NCI-H1105 (cell line): ENCODE measurements at places on chromosomes 16 and 17.

DNA sequence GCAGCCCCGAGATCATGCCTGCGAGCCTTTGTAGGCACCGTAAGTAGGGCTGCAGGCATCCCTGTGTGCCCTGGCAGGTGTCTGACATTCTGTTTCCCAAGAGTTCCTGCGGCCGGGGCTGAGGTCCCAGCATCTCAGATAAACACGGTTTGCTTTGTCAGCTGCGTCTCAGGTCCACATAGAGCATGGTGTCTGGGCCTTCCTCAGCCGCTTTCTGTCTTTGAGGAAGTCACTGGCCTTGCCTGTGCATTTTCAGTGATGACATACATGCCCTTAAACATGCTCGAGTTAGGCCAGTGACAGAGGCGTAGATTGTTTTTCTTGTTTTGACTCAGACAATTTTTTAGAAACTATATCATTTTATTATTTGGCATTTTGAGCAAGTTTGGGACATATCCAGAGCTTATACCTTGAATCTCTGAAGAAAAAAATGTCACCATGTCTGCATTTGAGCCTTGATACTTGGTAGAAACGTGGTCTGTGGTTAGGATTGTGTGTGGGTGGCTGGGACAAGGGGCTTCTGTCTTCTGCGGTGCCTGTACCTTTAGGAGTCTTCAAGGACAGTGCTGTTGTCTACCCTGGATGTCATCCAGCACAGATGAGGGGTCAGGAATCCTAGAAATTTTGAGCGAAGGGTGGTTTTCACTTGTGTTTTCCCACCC, 105.8 kb downstream of the SNX29 start:
- DNase-seq, result no peak

DNA sequence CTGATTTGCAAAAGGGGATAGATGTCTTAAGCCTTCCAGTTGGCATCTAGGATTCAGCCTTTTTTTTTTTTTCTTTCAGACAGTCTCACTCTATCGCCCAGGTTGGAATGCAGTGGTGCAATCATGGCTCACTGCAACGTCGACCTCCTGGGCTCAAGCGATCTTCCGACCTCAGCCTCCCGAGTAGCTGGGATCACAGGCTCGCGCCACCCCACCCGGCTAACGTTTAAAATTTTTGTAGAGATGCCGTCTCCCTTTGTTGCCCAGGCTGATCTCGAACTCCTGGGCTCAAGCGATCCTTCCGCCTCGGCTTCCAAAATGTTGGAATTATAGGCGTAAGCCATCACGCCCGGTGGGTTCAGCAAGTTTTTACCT, 571 bp upstream of the CCP110 start:
- no peak for DNase-seq

DNA sequence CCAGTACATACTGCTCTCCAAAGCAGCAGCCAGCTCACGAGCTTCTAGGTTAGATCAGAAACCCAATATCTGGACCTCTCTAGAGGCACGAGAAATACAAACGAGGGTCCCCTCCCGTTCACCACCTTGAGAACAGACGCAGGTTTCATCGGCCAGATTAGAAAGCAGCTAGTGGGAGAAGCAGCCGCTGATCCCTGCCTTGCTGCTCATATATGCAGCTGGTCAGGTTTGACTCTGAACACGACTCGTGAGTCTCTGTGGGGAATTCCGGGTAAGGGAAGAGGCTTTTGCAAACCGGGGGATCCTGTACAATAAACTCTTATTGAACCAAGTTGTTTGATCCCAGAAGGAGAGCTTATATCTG, 1.6 kb downstream of the VAT1L start:
- no peak for DNase-seq

DNA sequence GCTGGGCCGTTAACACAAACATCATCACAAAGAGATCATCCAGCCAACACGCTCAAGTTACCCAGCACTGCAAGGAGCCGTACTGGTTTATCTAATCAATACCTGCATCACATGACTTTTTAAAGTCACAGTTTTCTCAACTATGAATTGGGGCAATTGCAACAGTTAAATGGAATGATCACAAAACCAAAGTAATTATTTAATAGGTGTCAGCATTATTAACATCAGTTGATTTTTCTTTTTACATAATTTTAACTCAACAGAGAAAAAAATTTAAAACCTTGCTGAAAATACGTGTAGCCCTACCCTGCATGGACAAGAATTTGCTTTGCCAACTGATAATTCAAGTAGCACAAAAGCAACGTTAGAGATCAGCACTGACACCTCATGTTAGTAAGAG, 95.7 kb upstream of the SOX9 start:
- DNase-seq, result no peak

DNA sequence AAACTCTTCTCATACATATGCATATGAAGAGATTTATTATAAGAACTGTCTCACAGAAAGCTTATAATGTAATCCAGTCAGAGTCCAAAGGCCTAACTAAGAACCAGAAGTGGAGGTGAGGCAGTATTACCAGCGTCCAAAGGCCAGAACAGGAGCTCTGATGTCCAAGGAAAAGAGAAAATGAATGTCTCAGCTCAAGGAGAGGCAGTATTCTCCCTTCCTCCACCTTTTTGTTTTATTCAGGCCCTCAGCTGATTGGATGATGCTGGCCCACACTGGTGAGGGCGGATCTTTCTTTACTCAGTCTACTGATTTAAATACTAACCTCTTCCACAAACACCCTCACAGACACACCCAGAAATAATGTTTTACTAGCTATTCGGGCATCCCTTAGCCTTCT, 43.4 kb downstream of the FBXL20 start:
- no peak for DNase-seq

GRCh38 chr16:4110680-4111079, 5.6 kb downstream of the ADCY9 start:
- DNase-seq, result no peak

- no peak for DNase-seq
Measured at GRCh38 chr16:58155839-58156238, 26.7 kb upstream of the CFAP20 start.

GRCh38 chr17:43360376-43360738, 38.4 kb upstream of the ARL4D start:
- DNase-seq, result peak; percentile 62

GRCh38 chr17:31224366-31224765, 72.7 kb downstream of the OMG start:
- DNase-seq, result no peak

DNA sequence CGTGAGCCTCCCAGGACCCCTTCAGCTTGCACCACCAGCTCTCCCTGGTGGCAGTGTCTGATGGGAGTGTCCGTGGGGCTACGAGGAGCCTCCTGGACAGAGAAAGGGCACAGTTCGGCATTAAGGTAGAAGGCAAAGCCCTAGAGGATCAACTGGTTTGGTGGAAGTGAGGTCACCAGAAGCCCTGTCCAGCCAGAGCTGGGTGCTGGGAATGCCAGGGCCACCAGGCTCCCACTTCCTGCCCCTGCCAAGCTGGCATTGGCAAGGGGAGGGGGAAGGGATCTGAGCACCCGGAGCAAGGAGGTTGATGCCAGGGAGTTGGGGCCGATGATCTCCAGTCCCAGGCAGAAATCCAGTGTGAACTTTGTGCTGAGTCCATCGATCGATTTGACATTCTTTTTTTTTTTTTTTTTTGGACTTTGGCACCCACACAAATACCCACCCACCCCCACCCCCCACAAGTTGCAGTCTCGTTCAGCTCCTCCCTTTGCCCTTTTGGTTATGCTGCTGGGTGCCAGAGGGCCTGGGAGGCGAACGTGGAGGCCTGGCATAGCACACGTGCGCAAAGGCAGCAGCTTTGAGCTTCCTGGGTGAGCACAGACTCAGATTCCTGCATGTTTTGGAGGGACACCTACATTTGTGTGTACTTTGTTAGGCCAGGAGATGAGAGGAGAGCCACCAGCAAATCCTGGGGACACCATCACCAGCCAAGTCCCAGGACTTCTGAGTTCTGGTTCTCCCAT, 2.1 kb downstream of the NHERF1 start:
- DNase-seq, result no peak

GRCh38 chr16:86431540-86431939, 78.8 kb upstream of the FOXF1 start:
- DNase-seq, result no peak

- DNase-seq, result no peak
Measured at GRCh38 chr17:21377705-21378396, 1.7 kb downstream of the KCNJ12 start.

- DNase-seq, result no peak
Measured at GRCh38 chr16:86193528-86194193, 294.7 kb downstream of the IRF8 start.

DNA sequence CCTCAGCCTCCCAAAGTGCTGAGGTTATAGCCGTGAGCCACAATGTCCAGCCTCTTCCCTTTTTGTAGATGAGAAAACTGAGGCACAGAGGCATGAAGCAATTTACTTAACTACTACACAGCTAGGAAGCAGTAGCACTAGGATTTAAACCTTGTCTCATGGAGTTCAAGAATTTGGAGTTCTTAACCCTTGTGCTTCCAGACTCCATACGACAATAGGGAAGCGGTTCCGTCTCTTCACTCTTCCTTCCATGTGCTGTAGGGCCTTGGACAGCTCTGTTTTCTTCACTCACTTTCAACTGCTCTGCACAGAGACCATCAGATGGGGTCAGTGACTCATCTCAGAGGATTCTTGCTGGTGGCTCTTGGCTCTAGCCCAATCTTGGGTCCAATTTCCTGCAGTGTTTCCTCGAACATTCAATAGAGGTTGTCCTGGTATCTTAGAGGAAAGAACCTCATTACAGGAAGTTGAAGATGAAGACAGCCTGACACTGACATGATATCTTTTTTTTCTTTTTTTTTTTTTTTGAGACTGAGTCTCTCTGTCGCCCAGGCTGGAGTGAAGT, 19.3 kb downstream of the ITGAL start:
- DNase-seq, result no peak

DNA sequence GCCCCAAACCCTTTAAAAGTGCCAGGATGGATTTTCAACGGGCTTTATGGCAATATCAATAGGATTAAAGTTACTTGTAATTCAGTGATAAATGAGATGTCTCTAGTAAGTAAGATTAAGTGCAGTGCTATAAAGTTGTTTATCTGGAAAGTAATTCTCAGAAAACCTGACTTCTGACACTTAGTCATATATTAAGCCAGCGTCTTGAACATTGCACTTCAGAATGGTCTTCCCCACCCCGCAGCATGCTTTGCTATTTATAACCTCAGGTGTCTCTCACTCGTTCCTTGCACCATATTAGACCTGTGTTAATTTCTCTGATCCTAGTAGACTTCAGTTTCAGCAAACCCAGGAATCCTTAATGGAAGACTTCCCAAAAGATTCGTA, 2.1 kb upstream of the MAF start:
- DNase-seq, result no peak

DNA sequence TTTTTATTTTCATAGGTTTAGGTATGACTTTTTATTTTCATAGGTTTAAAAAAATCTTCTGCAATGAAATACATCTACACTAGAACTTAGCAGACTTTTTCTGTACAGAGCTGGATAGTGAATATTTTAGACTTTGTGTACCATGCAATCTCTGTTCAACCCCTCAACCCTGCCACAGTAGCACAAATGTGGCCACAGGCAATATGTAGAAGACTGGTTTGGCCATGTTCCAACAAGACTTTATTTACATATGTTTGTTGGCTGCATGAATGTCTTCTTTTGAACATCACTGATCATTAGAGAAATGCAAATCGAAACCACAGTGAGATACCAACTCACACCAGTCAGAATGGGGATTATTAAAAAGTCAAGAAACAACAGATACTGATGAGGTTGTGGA, 229.2 kb downstream of the SHISA9 start:
- no peak for DNase-seq

DNA sequence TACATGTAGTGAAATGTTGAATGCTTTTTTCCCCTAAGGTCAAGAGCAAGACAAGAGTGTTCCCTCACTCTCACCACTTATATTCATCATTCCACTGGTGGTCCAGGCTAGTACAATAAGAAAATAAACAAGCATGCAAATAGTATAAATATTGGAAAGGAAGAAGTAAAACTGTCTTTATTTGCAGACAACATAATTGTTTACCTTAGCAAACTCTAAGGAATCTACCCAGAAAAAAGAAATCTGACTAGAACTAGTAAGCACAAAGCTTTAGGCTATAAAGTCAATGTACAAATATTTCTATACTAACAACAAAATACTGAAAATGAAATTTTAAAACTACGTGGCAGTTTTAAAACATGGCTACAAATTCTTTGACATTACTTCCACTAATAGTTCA, 101.7 kb downstream of the CYB561 start:
- DNase-seq, result no peak

- DNase-seq, result no peak
Measured at GRCh38 chr16:63787014-63787413, 1334.8 kb downstream of the CDH11 start.

DNA sequence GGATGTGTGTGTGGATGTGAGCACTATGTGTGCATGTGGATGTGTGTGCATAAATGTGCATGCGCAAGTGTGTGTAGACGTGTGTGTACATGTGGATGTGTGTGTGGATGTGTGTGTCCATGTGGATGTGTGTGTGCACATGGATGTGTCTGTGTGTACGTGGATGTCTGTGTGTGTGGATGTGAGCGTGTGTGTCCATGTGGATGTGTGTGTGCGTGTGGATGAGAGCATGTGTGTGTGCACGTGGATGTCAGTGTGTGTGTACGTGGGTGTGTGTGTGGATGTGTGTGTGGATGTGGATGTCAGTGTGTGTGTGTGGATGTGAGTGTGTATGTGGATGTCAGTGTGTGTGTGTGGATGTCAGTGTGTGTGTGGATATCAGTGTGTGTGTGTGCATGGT, 63.6 kb upstream of the DOC2B start:
- no peak for DNase-seq

DNA sequence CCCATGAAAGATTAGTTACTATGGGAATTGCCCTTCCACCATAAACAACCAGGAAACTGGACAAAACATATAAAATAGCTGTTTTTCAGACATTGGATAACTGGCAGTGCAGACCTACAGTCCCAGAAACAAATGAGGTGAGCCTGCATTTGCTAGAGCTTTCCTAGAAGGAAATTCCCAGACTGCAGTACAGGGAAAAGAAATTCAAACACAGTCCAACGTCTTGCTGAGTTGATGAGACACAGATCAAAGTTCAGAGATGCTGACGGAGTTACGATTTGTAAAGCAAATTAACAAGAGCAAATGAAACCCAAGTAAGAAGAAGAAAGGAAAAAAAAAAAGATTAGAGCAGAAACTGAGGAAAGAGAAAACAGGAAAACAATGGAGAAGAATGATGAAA, 41.3 kb upstream of the MNT start:
- no peak for DNase-seq

GRCh38 chr17:33873201-33873617, 381.9 kb upstream of the CCL2 start:
- no peak for DNase-seq

DNA sequence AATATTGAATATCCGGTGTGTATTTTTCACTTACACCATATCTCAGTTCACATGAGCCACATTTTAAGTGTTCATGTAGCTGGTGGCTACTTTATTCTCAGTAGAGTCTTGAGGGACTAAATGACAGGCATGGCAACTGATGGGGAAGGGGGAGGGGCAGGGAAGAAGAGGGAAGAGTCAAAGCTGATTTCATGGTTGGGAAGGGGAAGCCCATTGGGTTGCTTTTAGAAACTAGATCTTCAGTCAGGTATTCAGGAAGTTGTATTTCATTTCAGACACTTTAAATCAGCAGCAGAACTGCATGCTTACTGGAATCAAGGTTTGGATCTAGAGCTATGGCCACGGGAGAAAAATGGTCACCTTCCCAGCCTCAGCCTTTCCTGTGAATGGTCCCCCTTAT, 2.9 kb upstream of the WIPI1 start:
- no peak for DNase-seq
